Hepatic stellate cell (primary cell): ENCODE measurements at places on chromosomes 16 and 17.
A peak's percentile ranks its signal among the peaks of the same experiment; 100 is the strongest.

GRCh38 chr16:54585094-54585997 is 298.8 kb upstream of the IRX3 start:
- DNase-seq: no peak

DNA sequence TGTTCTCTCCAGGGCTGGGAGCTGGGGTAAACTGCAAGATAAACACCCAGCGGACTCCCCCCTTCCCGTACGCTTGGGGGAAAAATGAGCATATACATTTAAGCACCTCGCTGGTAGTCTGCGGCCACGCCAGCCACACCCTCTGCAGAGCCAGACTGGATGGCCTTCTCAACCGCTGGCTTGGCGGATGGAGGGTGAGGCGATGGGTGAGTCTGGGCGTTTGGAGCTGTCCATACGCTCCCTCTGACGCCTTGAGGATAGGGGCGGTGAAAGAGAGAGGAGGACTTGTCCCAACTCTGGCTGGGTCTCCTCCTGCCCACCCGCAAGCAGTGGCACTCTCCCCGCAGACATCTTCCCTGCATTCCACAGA is 1.0 kb downstream of the ITGA3 start:
- peak; percentile 78 for DNase-seq

GRCh38 chr16:1458336-1458976 is 14.1 kb upstream of the CCDC154 start:
- DNase-seq: no peak

DNA sequence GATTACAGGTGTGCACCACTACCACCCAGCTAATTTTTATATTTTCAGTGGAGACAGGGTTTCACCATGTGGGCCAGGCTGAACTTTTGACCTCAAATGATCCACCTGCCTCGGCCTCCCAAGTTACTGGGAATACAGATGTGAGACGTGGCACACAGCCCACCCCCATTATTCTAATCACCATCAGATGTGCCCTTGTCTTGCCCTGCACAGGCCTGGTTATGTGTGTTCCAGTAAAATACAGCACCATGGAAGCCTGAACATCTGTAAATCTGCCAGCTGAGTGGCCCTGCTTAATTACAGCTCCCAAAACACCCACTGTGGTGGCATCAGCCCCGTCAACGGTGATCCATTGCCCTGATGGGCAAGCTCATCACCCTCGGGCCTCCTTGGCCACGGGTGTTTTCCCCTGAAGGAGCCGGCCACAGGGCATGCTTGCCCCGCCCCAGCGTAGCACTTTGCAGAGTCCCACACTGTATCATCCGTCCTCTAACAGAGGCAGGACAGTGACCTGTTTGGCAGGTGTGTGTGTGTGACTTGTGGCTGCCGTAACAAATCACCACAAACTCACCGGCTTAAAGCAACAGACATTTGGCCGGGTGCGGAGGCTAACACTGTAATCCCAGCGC is 74.5 kb downstream of the RBFOX3 start:
- DNase-seq: no peak

DNA sequence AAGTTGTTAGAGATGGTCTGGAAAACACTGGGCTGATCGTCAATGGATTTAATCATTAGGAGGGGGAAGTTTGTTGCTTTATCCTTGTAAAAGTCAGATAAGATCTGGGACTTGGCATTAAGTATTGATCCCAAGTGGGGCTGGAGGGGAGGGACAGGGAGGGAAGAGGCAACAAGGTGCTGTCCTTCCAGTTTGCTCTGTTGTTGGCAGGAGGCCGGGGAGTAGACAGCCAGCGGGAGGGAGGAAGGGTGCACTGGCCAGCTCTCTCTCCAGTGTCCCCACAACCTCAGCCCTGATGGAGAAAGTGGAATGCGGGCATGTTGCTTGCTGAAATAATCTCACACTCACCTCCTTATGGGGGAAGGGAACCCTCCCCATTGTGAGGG is 210.2 kb downstream of the CCDC182 start:
- no peak for DNase-seq

DNA sequence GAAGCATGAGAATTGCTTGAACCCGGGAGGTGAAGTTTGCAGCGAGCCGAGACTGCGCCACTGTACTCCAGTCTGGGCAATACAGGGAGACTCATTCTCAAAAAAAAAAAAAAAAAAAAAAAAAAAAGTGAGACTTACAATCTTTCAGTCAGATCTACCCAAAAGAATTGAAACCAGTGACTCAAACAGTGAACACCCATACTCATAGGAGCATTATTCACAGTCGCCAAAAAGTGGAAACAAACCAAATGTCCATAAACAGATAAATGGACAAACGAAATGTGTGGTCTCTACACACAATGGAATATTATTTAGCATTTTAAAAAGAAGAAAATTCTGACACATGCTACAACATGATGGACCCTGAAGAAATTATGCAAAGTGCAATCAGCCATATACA is 9.1 kb upstream of the SCNN1B start:
- no peak for DNase-seq

DNA sequence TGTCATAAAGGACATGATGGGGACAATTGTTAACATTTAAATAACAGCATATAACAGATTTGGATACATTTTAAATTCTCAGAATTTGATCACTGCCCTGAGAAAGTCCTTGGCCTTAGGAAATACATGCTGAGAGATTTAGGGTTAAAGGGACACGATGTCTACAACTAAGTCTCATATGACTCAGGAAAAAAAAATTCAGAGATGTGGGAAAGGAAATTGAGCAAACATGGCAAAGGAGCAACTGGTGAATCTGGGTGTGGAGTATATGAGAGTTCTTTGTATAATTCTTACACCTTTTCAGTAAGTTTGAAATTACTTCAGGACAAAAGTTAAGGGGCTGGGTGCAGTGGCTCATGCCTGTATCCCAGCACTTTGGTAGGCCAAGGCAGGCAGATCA is 18.2 kb downstream of the MPP3 start:
- peak; percentile 85 for DNase-seq

GRCh38 chr17:40351359-40352236 is 12.9 kb downstream of the GJD3 start:
- DNase-seq: no peak

DNA sequence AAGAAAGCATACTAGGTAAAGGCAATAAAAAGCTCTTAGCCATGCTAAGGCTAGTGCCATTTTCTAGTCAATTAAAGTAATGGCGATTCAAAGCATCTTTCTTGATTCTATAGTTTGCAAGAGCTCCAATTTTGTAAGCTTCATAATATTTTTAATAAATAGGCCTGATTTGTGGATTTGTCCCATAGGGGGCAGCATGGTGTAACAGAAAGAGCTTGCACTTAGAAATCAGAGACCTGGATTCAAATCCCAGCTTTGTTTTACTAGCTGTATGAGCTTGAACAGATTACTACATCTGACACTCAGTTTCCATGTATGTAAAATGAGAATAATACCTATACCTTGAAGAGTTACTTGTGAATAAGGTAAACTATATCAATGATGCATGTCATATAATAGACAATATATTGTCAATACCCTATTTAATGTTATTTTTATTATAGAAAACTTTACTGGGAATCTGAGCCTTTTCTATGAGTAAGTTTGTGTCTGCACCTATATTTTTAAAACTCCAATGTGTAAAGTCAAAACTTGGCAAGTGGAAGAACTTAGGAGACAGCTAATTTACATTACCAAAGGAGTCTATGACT is 93.6 kb upstream of the NOG start:
- DNase-seq: no peak

DNA sequence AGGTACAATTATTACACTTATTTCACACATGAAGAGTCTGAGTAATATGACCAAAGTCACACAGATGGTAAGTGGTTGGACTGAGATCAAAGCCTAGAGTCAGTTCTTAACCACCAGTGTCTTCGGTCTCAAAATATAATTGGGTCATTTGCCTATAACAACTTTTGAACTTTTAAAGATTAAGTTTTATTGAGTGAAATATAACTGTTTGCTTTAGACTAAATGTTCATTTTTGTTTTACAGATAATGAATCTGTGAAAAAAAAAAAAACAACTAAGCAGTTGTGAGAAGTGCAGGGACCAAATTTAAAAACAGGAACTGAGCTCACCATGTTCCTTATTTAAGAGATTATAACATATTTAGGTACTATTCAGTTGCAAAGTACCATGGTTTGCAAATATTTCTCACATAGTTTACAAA is 150.1 kb downstream of the ITFG1 start:
- DNase-seq: no peak

DNA sequence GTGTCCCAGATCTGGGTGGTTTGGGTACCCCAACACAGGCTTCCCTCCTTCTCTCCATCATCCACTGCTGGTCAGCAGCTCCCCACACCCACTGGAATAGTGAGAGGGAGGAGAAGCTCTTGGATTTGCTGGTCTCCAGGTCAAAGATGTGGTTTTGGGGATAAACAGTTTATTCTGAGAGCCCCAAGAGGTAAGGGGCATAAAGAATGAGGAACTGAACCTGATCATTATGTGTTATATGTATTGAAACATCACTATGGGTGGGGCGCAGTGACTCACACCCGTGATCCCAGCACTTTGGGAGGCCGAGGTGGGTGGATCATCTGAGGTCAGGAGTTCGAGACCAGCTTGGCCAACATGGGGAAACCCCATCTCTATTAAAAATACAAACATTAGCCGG is 3.9 kb downstream of the DPEP2 start:
- DNase-seq: no peak

GRCh38 chr16:48534601-48535340 is 75.2 kb downstream of the N4BP1 start:
- no peak for DNase-seq

GRCh38 chr16:71432906-71433305 is 8.9 kb downstream of the TLE7 start:
- no peak for DNase-seq

- DNase-seq: no peak
Measured at GRCh38 chr17:34249061-34249460, 6.0 kb upstream of the CCL2 start.

GRCh38 chr17:604765-605164 is 109.9 kb downstream of the VPS53 start:
- DNase-seq: no peak

DNA sequence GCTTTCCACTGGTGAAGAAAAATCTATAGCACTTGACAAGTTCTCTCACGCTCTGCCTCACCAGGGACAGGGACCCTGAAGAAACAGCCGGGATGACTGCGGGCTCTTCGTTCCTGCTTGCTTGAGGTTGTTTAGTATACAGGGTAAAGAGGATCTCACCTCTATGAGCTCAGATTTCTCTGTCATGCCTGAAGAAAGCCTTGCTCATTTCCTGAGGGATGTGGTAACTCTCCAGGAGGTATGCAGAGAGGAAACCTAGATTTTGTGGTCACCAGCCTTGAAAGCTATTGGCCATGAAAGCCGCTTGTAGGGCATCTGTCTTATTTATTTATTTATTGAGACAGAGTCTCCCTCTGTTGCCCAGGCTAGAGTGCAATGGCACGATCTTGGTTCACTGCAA is 23.2 kb downstream of the USP43 start:
- no peak for DNase-seq

DNA sequence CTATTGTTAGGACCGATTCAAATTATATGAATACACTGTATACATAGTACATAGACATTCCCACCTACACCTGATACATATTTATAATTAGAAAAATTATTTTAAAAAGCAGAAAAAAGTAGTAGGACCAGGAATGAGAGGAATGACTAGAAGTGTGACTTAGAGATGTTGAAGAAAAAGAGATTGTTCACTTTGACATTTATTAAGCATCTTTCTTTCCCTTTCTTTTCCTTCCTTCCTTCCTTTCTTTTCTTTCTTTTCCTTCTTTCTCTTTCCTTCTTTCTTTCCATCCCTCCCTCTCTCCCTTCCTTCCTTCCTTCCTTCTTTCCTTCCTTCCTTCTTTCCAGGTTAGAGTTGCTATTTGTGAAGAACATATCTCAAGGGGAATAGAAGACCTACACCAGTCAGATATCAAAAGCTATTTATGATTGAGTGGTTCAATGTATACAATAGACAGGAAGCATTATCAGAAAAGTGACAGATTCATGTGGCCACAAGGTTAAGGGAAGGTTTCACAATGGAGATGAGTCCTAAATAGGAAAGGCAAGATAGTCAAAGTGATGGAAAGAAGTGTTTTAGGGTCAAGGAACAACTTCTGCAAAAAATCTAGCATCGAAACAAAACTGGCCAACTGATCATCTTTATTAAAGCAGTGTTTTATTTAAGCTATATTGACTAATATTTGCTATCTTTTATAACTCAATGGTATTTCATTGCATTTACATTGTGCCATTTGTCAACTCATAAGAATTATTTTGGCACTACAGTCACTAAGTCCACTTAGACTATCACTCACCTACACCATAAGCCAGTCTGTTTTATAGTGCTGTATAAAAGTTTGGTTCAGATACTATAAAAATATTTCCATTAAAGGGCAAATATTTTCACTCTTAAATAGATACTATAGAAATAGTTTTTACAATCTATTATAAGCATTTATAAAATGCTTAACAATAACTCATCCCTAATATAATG is 54.1 kb upstream of the NACA2 start:
- DNase-seq: no peak

GRCh38 chr17:62084585-62084984 is 19.5 kb upstream of the MED13 start:
- DNase-seq: no peak

GRCh38 chr16:65728167-65728566 is 606.3 kb upstream of the CDH11 start:
- DNase-seq: no peak

DNA sequence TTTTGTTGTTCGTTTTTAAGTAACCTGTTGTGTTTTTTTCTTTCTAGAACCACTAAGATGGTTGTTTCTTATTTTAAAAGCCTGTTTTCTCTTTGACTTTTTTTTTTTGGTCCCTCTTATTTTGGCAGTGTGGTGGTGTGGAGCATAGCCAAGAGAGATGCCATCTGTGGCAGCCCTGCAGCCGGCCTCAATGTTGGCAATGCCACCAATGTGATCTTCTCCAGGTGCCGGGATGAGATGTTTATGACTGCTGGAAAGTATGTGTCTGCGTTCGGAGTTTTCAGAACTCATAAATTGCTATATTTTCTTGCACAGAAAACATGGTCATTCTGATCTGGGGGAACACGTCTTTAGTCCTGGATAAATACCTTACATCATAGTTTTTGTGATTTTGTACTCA is 17.6 kb downstream of the CFAP52 start:
- no peak for DNase-seq

- DNase-seq: no peak
Measured at GRCh38 chr16:65624666-65625065, 502.8 kb upstream of the CDH11 start.

GRCh38 chr17:58170622-58171021 is 3.8 kb downstream of the OR4D2 start:
- DNase-seq: no peak

GRCh38 chr17:8237175-8237574 is 10.7 kb downstream of the CTC1 start:
- DNase-seq: no peak

DNA sequence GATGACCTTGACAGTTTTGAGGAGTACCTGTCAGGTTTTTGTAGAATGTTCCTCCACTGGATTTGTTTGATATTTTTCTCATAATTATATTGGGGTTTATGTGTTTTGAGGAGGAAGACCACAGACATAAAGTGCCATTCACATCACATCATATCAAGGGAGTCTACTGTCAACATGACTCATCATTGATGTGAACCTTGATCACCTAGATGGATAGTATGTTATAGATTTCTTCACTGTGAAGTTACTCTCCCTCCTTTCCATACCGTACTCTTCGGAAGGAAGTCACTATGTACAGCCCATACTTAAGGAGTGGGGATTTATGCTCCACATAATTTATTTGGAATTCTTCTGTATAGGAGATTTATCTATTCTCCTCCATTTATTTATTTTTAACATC is 23.2 kb downstream of the PRSS54 start:
- no peak for DNase-seq

- peak; percentile 92 for DNase-seq
Measured at GRCh38 chr16:55508941-55509931, at the start of gene LPCAT2. Gene LPCAT2, plus strand, starts transcription at chr16:55509072. Its CDS starts 110 bp downstream, at chr16:55509182.
